ENCODE measurements at places on chromosomes 4 and X.
A peak's percentile ranks its signal among the peaks of the same experiment; 100 is the strongest.

- DNase-seq = no peak
Measured at GRCh38 chrX:77389891-77390290, 57.3 kb upstream of the FGF16 start.

DNA sequence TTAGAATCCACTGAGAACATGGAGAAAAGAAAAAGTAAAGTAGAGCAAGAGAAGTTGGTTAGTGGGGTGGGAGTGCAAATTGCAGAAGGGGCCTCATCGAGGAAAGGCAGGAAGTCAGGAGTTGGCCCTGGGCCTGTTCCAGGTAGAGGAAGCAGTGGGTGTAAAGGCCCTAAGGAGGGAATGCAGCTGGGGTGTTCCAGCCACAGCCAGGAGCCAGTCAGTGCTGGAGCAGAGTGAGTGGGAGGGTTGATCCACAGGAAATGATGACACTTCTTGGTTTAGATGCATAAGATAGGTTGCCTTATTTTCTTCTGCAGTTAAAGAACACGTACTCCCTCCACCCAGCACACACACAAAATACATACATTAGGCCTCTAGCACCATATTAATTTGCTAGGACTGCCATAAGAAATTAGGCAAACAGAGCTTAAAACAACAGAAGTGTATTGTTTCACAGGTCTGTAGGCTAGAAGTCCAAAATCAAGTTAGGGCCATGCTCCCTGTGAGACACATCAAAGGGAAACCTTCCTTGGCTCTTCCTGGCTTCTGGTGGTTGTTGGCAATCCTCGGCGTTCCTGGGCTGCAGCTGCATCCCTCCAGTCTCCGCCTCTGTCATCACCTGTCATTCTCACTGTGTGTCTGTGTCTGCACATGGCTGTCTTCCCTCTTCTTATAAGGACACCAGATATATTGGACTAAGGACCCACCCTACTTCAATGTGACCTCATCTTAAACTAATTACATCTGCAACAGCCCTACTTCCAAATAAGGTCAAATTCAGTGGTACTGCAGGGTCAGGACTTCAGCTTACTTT is 205.9 kb downstream of the AASDH start:
- DNase-seq = no peak

GRCh38 chr4:41148292-41148691 is 66.0 kb downstream of the APBB2 start:
- no peak for DNase-seq

DNA sequence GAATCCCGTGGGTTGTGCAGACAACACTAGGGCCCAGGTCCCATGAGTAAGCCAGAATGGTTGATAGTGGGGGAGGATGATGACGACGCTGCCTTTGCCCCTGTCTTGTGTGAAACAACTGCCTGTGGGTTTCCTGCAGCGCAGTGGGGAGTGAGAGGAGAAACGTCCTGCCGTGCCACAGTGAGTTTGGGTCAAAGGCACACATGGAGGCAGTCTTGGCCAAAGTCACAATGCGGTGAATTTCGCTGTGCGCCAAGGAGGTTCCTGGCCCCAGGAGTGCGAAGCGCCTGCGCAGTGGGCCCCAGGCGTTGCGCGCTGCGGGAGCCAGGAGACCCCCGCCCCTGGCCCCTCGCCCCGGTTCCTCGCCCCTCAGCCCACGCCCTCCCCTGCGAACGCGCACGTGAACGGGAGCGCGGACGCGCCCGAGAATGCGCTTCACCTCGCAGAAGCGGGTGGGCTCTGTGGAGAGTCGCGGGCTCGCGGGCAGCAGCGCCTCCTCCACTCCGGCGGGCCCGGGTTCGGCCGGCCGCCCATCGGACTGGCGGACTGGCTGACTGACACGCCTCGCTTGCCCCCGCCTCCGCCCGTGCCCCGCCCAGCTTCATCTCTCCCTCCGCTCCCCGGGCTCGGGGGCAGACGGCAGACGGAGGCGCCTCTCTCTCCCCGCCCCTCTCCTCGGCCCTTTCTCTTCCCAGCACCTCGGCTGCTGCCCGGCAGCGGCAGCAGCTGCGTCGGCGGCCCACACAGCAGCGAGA is at the start of gene NUDT10:
NUDT10 (plus strand) TSS at position 635 of the 755 bp plus-strand sequence. CDS start 144 bp downstream, outside the sequence.
- peak; percentile 24 for DNase-seq

- peak; percentile 37 for DNase-seq
Measured at GRCh38 chr4:76377911-76378310, 43.0 kb downstream of the CCDC158 start.

- no peak for DNase-seq
Measured at GRCh38 chr4:186772936-186773487, 49.4 kb upstream of the FAT1 start.
